ENCODE measurements at places on chromosomes 11 and 22.

GRCh38 chr11:20397281-20397680 lies 9.8 kb downstream of the PRMT3 start:
- no peak for DNase-seq

- no peak for DNase-seq
Observed at GRCh38 chr11:110069158-110069737, 23.9 kb upstream of the ZC3H12C start.

- DNase-seq, result no peak
Observed at GRCh38 chr11:10751581-10751940, 515 bp downstream of the CTR9 start.

GRCh38 chr11:112439614-112440013 lies 179.0 kb upstream of the PLET1 start:
- no peak for DNase-seq

- no peak for DNase-seq
Observed at GRCh38 chr11:132803436-132803835, 728.9 kb downstream of the OPCML start.

- DNase-seq, result no peak
Observed at GRCh38 chr11:119680541-119681360, 48.2 kb downstream of the NECTIN1 start.
